Stimulated activated CD4-positive, alpha-beta T cell treated with anti-CD3 and anti-CD28 coated beads, Interleukin-2, amount 100 ng/mL, for 4 hours (primary cell): ENCODE measurements at places on chromosomes 7 and 10.

DNA sequence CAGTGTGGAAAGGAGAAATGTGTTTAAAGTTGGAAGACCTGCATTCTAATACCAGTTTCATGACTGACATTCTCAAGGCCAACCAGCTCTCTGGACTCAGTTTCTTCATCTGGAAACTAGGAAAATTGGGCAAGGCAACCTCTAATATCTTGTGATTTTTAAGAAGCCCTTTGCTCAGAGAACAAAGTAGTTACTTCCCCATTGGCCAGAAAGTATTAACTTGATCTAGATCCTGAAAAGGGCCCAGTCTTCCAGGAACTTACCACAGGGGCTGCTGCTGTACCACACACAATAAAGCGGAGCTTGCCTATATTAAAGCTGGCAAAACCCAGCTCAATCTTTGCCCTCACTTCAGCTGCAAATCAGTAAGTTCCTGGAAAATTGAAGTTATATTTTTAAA, 155.6 kb upstream of the ADO start:
- no peak for DNase-seq

GRCh38 chr7:99036546-99037111, 107.3 kb downstream of the SMURF1 start:
- no peak for DNase-seq

DNA sequence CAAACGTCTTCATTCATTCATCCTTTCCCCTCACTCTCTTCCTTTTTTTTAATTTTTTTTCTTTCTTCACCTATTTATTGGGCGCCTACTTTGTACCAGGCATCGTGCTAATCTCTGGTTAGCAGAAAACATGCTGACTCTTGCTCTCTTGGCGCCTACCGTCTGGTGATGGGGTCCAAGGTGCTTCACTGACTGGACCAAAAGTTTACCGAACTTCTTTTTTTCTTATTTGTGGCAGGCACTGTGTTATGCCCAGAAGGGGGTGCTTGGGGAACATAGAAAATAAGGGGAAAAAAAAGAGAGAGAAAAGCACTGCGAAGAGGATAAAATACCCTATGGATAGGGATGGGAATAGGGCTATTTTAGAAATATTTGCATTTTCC, 505 bp upstream of the FAM204A start:
- DNase-seq, result no peak

DNA sequence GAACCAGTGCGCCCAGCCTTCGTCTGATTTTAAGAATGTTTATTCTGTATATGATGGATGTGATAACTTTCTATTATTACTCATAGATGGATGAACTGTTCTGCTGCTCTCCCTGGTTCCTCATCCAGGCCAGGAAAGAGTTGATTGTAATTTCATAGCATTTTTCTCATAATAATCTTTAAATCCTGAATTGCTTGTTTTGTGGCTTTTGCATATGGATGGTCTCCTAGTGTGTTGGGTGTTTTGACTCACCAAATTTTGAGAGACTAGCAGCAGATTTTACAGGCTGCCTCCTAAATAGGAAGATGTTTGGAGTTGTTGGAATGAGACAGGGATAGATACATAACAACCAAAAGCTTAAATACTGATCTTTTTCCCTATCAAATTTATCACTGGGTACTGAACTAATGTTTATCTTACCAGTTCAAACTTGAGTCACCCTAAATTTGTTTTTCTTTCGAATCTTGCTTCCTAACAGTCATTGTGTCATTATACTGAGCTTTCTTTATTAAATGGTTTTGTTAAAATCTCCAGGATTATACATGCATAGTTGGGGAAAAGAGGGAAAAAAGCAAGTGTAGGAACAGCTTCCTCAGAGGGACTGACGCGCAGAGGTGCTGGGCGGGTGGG, 106.0 kb upstream of the GATA3 start:
- no peak for DNase-seq

DNA sequence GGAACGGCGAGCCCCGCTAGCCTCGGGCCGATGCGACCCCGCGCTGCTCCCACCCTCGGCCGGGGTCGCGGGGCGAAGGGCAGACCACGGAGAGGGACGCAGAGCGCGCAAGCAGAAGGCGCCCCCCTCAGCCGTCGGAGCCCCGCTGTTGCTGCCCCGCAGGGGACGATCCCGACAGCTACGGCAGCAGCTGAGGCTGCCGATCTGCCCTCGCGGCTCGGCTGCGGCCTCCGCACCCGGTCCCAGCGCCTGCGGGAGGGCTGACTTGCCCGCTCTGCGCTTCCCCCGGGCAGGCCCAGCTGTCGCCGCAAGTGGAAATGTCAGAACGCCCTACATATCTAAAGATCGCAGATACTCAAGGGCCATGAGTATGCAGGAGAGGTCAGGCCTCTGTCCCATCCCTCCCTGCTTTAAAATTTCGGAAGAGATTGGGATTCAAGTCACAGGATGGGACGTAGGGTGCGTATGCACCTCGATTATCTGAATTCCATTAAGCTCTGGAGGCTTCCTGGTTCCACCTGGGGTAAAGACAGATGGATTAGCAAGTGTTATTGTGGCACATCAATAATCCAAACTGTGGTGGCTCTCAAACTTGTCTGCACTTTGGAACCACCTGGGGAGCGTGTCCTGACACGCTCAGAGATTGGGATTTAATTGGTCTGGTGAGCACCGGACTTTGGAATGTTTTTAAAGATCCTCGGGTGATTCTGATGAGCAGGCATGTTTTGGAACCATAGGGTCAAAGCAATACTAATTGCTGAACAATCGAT, at the start of gene CRPPA:
TSS of gene CRPPA (minus strand) at position 206 of the 770 bp plus-strand sequence. CDS start 216 bp downstream, outside the sequence.
- DNase-seq, result peak; percentile 8

- DNase-seq, result no peak
Observed at GRCh38 chr10:15719049-15719898, 448 bp downstream of the ITGA8 start.

DNA sequence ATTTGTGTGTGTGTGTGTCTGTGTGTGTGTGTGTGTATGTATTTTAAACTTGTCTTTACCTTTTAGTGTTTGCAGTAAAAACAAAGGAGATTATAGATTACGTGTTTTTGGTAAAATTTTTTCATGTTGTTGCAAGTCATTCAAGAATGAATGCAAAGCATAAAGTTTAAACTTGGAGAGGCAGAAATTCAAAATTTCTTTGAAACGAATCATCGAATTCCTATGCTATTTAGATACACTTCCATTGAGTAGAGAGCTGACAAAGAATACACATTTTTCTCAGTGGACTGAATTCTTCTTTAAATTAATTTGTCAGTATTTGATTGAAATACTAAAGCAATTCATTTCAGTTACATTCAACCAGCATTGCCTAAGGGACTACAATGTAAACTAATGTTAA, 66.0 kb upstream of the HDAC9 start:
- no peak for DNase-seq

- no peak for DNase-seq
Observed at GRCh38 chr7:47819607-47819920, 128.7 kb downstream of the PKD1L1 start.

GRCh38 chr7:42603496-42603895, 308.4 kb downstream of the C7orf25 start:
- no peak for DNase-seq

GRCh38 chr10:133109711-133110110, 22.0 kb downstream of the ADGRA1 start:
- DNase-seq, result no peak
